ENCODE measurements at places on chromosomes 13 and 19.

GRCh38 chr13:21657538-21657937 lies 13.3 kb upstream of the FGF9 start:
- no peak for DNase-seq

DNA sequence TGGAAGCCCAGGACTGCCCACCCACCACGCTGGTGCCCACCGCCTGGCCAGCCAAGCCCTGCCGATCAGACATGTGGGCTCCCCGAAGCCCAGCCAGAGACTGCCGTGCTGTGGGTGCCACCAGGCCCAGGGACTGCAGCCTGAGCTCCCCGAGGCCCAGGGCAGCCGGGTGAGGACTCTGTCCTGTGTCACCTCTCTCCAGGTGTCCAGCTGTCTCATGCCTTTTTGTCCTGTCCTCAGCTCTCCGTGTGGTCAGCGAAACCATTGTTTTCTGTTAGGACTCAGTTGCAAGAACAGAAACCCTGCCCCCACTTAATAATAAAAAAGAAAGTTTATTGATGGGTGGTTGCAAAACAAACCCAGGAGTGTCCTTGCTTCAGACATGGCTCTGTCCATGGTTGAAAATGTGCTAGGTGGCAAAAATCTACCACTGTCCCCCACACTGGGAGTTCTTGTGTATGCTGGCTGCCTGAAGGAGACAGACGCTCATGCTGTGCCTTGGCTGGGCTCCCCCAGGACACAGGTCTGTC lies 9.9 kb downstream of the PLEKHF1 start:
- DNase-seq: no peak

DNA sequence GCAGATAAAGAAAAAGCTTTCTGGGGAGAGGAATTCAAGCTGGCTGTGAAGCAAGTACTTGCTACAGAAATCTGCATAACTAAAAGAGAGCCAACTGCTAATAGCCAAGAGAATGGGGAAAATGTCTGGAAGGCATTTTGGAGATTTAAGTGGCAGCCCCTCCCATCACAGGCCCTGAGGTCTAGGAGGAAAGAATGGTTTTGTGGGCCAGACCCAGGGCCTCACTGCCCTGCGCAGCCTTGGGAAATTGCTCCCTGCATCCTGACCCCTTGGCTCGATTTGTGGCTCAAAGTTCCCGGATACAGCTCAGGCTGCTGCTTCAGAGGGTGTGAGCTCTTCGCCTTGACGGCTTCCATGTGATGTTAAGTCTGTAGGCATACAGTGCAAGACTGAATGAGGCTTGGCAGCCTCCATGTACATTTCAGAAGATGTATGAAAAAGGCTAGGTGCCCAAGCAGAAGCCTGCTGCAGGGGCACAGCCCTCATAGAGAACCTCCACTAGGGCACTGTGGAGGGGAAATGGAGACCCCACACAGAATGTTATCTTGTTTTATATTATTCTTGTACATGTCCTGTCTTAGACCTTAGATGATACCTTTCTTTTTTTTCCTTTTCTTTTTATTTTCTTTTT lies 34.4 kb downstream of the MZT1 start:
- DNase-seq: no peak

DNA sequence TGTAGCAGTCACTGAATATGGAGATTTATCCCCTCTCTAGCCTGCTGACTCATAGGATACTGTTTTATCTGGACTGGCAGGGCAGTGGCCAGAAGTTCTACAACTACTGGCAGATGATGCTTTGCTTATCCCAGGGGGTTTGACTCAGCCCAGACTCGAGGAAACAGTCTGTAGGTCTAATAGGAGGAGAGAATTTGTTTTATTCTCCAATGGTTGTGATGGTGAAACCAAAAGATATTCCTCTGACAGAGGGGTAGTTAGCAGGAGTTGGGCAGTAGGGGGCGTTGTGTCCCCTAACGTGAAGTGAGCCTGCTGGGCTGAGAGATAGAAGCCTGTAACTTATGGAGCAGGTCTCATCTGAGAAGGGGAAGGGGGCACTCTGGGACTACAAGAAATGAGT lies 74.9 kb downstream of the WTIP start:
- DNase-seq: no peak

DNA sequence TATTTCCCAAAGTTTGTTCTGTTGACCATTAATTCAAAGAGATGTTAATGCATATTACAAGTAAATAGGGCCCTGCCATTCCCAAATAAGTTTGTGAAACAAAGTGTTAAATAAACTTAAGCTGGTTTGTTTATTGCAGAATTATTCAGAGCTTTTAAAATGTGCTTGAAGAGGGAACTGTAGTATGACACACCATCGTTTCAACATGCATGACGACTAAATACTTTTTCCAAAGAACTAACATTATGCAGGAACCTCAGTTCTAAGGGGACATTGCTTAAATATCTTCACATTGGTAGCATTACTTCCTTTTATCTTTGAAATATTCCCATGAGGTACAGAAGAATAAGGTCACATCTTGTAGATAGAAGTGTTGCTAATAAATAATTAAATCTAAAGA lies 14.6 kb downstream of the LHFPL6 start:
- no peak for DNase-seq

- DNase-seq: no peak
Observed at GRCh38 chr19:45952686-45953505, 20.8 kb downstream of the NOVA2 start.

DNA sequence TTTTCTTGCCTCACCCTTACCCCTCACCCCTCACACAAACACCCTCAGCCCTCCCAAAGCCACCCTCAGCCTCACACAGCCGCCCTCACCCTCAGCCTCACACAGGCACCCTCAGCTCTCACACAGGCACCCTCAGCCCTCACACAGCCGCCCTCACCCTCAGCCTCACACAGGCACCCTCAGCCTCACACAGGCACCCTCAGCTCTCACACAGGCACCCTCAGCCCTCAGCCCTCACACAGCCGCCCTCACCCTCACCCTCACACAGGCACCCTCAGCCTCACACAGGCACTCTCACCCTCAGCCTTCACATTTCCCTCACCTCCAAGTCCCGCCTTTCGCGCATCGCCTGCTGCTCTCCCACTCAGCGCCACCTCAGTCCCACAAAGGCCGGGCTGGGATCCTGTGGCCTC lies 287 bp upstream of the ZSCAN22 start:
- no peak for DNase-seq

- no peak for DNase-seq
Observed at GRCh38 chr13:70729369-70729768, 621.1 kb upstream of the KLHL1 start.

- no peak for DNase-seq
Observed at GRCh38 chr13:40047322-40047771, 391.9 kb downstream of the COG6 start.

DNA sequence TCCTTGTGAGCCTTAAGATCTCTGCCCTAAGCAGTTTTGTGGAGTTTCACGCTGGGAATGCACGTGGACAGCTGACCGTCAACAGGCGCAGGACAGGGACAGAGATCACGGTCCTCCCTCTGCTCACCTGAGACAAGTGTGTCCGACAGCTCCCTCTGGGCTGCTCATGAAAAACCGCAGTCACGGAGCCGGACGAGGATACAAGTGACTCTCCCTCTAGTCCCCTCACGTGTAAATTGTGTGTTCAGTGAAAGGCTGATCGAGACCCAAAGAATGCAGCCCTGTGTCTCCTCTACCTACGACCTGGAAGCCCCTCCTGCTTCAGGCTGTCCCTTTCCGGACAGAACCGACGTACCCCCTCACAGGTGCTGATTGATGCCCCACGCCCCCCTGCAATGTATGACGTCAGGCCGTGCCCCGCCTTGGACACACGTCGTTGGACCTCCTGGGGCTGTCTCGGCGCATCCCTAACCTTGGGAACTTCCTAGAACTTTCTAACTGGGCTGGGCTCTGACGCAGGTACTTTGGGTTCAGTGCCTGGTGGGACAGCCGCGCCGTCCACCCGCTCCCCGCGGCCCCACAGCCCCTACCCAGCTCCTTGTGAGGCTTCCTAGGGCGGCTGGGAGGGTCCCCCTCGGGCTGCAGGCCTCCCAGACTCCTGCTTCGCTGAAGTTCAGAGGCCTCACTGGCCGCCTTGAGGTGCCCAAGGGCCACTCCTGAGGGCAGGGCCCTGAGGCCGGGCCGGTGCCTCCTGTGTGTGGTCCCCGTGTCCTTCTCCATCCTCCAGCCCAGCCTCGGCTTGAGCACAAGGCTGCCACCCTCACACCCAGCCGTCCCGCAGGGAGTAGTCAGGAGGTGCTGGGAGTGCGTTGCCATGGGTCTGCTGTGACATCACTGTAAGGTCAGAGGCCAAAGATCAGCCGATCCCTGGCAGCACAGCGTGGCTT lies at the start of gene C13orf46:
Gene C13orf46 (minus strand): TSS at position 859 of the 947 bp plus-strand sequence. CDS start 79 bp downstream, at position 780.
- no peak for DNase-seq

All from coronary artery (tissue), 2 donors.